Endothelial cell (in vitro differentiated cells): ENCODE measurements at places on chromosomes 4 and X. TPM values are rescaled to one million over a fixed set of nuclear protein-coding genes. Genes with fewer than 3 reads are reported as not detected.

The GPAT3 gene
- 16.0 TPM for total RNA-seq

The SLC4A4 gene
- total RNA-seq = 5.0 TPM

The UTP3 gene
- total RNA-seq = 28.6 TPM

The PRKG2 gene
- total RNA-seq = 0.72 TPM

The TLR3 gene
- not detected for total RNA-seq

The GLRB gene
- 1.0 TPM for total RNA-seq

The PROM1 gene
- total RNA-seq = 12.2 TPM

The SH3D19 gene
- 89.5 TPM for total RNA-seq

The JCHAIN gene
- not detected for total RNA-seq

The USP17L15 gene
- total RNA-seq = not detected

The TTC29 gene
- total RNA-seq = 52.7 TPM

The PPEF2 gene
- total RNA-seq = not detected

The SLBP gene
- total RNA-seq = 33.2 TPM

The UTP14A gene
- total RNA-seq = 22.1 TPM

The SMS gene
- 161 TPM for total RNA-seq

The GLUD2 gene
- total RNA-seq = 0.46 TPM
